ENCODE measurements at places on chromosomes 4 and X.

DNA sequence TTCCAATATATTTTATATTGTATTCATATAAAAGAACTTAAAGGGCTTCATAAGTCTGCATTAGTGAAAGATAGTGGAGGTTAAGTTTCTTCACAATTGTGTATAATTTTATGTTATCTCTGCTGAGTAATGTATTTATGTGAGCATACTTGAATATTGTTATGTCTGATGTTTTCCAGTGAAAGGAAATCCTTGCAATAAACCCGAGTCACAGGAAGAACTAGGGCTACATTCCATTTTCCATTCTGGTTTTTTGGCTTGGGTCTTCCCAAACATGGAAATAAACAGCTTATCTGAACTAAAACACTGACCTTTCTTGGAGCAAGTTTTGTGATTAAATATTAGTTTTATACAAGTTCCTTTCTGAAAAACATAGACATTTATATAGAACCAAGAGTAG is 231.3 kb upstream of the GPRIN3 start:
- no peak for DNase-seq

DNA sequence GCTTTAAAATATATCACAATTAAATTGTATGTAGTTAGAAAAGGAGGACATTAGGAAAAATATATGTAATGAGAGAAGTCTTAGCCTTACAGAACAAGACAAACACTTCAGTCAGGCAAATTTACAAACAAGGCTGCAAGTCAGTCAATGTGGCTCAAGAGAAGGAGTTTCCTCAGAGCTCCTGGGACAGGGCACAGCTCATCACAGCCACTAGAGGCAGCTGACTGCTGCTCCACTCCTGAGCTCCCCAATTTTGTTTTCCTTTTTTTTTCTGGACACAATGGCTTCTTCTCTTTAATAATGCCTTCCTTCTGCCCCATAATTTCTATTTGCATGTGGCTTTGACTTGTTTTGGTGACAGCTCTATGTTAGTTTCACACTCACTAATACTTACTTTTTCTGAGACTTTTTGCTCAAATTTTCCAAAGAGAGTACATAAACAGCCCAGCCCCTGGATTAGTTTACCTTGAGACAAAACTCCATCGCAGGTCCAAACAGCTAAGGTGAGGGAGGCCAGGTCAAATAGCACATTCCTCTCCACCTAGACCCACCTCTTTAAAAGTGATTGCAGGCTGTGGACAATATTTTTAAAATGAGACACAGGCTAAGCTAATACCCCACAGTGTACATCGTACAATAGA is 850.4 kb upstream of the FRG1 start:
- no peak for DNase-seq

- no peak for DNase-seq
Measured at GRCh38 chrX:134158821-134159512, 78.0 kb upstream of the CCDC160 start.

GRCh38 chr4:8315435-8316250 is 46.1 kb downstream of the HTRA3 start:
- DNase-seq = no peak

GRCh38 chr4:6926681-6927478 is 17.3 kb downstream of the TBC1D14 start:
- peak; percentile 82 for DNase-seq

DNA sequence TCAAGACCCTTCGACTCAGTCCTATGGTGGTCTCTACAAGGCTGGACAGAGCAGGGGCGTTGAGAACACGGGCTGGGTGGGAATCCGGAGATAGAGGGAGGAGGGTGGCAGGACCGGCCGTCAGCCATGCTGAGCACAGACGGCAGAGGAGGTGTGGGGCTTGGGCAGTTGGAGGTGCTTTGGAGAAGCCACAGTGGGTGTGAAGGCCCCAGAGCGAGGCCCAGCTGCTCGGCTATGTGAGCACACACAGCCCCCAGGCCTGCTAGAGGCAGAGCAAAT is 4.2 kb downstream of the PDE6B start:
- DNase-seq = no peak

- no peak for DNase-seq
Measured at GRCh38 chr4:80710748-80711451, 319.6 kb upstream of the BMP3 start.

DNA sequence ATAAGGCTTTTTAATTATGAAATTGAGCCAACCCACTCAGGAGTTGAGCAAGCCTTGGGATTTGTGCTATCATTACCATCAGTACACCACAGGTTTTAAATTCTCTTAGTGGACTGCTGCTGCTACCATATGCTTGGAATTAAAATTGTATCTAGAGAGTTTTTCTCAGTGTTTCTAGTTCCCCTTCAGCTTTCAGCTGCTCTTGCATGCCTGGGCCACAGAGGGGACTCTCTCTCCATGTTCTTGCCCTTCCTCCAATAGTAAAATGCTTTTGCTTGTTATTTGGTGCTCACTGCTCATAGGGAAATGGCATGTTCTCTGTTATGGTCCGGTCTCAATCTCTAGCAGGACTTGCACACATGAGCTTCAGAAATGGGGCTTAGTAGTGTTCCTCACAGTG is 101.9 kb downstream of the IGSF1 start:
- DNase-seq = no peak

DNA sequence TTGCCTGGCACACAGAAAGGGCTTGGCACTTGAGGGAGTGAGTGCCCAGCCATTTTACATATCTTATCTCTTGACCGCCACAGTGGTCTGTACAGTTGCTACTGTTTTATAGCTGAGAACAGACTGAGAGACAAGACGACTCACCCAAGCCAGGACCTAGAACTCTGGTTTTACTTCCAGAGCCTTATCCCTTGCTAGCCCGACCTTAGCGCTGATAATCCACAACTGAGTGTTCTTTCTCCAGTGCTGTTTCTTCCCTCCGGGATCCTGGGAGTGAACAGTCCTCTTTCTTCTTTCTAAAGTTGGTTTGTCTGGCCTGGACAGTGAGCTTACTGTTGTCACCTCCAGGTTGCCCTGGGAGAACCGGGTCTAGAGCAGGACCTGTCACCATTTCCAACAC is 52.5 kb upstream of the TADA2B start:
- DNase-seq = peak; percentile 23

GRCh38 chr4:57200799-57201327 is 90.7 kb upstream of the IGFBP7 start:
- DNase-seq = no peak

- DNase-seq = peak; percentile 13
Measured at GRCh38 chrX:134186362-134187121, 50.4 kb upstream of the CCDC160 start.

DNA sequence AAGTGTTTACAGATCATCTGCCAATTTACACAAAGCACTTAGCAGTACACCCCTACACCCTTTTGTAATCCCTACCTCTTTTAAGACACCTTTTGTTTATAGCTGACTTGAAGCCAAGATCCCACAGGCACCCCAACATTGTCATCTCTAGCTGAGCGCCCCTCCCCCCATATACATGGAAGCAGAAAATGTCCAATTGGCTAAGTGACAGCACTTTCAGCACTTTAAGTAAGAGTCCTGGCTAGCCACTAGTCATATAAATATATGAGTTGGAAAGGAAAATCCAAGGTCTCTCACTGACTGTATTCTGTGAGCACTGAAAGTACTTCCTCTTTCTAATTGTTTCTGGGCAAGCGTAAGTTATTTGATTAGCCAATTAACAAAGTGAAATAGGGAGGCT is 108.2 kb downstream of the NSUN7 start:
- no peak for DNase-seq

DNA sequence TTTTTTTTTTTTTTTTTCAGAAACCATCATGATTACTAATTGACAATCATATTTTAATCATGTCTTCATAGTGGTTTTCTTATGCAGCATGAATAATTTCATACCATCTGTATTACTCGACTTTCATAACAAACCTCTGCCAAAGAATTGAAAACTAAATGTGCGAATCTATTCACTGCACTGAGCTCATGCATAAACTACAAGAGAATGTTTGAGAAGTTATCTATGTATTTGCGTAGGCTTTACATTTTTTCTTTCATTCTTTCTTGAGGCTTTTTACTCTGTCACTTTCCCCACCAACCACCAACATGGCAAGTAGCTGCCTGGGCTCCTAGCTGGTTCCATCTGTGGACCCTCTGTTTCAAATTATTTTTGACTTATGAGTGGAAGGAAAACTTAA is 1761.0 kb downstream of the STIM2 start:
- no peak for DNase-seq

DNA sequence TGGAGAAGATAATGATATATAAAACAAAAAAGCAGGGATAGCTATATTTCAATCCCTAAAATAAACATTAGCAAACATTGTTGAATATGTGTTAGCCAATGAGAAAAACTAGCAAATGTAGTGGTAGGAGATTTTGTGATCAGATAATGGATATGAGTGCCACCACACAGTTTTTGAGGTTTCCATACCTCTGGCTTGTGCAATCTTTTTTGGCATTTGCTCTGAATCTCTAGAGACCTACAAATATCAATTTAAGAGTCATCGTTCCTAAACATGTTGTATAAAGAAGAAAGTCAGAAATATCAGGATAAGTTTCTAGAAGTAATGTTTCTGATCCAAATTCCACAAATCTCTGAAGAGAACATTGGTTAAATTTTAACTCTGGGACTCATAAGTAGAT is 308.7 kb downstream of the PDGFC start:
- no peak for DNase-seq

DNA sequence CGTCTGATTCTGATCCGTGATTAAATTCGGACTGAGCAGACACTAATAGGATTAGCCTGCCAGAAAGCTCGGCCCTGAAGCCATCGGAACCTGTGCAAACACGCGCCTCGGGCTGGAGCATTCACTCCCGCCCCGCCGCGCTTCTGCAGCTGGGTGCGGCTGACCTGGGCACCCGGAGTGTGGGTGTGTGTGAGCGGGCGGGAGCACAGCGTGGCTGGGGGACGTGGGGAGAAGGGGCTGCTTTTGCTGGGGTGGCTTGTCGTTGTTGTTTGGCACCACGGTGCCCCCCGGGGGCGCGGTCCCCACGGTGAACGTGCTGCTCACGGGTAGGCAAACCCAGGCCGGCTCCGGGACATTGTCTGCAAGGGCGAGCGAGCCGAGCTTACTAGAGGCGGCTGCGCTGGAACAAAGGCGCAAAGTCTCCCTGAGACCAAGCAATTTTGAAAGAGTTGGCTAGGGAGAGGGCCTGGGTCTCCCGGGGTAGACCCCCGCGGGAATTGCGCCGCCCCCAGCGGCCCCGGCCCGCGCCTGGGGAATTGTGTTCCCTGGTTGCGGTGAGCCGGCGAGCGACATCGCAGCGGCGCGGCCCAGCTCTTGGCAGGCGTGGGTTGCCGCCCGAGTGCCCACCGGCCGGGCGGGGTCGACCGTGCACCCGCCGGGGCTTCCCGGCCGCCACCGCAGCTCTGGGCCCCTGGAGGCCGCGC is 1.4 kb downstream of the MAMLD1 start:
- peak; percentile 11 for DNase-seq

- DNase-seq = no peak
Measured at GRCh38 chr4:75099321-75099720, 166.4 kb downstream of the PARM1 start.

DNA sequence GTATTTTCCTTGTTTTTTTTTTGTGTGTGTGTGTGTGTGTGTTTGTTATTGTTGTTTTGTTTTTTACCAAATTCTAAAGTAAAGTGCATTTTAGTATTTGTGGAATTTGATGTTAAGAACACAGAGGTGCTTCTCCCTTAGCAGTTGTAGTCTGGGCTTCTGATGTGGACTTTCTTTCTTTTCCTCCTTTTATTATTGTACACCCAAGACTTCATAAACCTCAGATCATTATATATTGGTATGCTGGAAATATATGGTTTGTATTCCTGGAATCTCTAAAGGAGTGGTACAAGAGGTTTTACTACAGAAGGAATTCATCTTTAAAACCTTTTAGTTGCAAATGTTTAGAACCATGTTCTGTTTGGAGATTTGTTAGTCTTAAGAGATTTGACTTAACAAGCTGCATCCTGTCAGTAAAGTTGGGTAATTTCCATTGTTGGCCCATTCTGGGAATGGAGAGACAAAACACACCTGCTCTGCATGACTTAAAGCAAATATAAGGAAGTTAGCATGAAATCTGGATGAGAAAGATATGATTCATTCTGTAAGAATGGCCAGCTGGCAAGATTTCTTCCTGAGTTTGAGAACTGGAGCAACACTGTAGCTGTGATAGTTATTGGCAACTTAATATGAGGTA is 64.0 kb downstream of the SMAD1 start:
- DNase-seq = no peak

GRCh38 chr4:92101737-92102172 is 202.0 kb upstream of the GRID2 start:
- DNase-seq = no peak

- no peak for DNase-seq
Measured at GRCh38 chr4:61583696-61584095, 383.6 kb downstream of the ADGRL3 start.

DNA sequence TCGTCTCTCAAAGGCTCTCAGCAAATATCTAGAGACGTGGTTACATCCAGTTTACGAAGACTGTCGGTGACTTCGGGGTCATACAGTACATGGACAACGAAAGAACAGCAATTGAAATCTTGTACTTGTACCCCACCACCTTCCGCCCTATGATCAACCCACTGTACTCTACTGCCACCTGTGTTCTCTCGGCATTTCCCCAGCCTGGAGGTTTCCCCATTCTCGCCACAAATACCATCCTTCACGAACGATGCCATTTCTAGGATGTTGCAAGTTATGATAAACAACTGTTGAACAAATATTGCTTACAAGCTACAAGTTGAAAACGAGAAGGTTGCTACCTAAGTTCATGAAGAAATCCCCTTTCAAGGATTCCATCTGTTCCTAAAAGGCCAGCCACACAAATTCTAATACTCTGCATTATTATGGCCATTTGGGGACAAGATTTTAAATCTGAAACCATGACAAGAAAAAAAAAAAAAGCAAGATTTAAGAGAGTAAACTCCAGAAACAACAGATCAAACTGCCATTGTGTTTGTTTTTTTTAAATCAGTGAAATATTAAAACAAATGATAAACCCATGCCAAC is 1.6 kb downstream of the APBB2 start:
- DNase-seq = peak; percentile 12

- no peak for DNase-seq
Measured at GRCh38 chr4:26131711-26132110, 189.1 kb upstream of the RBPJ start.

All from hematopoietic multipotent progenitor cell treated with erythropoietin and hydrocortisone succinate and interleukin-3 and kit ligand, for 8 days (in vitro differentiated cells).